NK-92 treated with Interleukin-12 subunit alpha and Interleukin-12 subunit beta, amount 100 ng/mL, for 24 hours (cell line): ENCODE measurements at places on chromosomes 4 and X.

GRCh38 chr4:42633605-42634388 is 23.1 kb downstream of the ATP8A1 start:
- no peak for DNase-seq

GRCh38 chr4:145083891-145084605 is 13.9 kb downstream of the ANAPC10 start:
- DNase-seq, result no peak

GRCh38 chr4:85445050-85445639 is 29.8 kb upstream of the ARHGAP24 start:
- no peak for DNase-seq

DNA sequence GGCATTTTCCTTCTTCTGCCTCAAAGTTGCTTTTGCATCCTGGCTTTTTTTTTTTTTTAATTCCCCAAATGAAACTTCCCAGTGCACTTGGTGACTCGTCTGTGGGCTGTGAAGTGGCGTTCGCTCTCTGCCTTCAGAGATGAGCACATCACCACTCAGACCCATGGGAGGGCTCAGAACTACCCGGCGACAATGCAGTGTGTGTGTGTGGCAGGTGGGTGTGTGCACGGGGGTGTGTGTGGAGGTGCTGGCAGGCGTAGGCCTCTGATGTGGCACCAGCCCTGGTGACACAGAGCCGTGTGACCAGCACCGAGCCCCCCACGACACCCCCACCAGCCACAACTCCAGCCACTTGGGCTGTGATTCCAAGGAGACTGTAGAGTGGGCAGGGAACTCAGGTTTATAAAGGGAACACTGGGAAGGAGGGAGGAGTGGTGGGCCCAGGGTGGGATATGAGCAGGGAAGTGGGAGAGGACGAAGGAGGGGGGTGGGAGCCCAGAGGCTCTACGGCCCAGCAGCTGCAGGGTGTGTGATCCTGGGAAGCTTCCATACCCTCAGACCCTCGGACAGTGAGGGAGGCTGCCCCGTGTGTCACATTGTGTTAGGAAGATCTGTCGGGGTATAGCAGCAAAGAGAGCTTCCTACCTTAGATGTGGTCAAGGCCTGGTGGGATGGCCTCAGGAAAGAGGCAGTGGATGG is 6.0 kb upstream of the WFS1 start:
- no peak for DNase-seq

DNA sequence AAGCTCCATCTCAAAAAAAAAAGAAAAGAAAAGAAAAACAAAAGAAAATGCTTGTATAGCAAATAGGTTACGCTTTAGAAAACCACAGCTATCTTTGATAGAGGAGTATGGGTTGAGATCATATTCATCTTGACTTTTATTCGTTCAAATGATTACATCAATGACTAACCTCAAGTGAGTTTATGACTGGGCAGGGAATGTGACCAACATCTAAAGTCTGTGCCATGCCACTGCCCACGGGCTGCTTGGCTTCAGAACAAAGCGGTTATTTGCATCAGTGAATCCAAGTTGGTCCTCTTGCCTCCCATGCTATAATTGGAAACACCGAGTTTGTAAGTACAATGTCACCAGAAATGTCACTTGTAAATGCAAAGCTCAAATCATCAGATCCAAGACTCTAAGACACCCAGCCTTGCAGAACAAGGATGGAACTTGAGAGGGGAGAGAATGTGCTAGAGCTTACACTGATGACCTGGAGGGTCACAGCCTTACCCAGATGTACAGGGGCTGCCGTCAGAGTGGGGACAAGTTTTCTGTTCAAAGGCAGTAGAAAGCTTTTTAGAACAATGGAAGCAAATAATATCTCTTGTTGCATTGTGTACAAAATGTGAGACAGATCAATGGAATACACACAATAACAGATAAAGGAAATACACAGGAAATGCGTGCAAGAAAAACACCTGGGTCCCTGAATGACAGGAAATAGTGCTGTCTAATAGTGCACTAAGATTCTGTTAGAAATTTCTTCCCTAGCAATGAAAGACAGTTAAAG is 8.4 kb upstream of the OPN1LW start:
- DNase-seq, result no peak

GRCh38 chr4:74999714-75000309 is 66.9 kb downstream of the PARM1 start:
- no peak for DNase-seq

DNA sequence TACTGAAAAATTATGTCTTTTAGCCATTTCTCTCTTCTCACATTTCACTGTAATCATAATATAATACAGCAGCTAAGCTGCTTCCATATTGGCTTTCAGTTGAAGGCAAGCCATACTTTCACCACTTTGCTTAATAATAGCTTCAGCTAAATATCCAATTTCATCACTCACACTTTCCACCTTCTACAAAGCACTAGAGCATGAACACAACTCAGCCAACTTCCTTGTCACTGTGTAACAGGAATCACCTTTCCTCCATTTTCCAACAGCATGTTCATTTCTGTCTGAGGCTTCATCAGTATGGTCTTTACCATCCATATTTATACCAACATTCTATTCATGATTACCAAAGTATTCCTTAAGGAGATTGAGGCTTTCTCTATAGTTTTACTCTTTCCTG is 219.8 kb upstream of the CTSO start:
- DNase-seq, result no peak

DNA sequence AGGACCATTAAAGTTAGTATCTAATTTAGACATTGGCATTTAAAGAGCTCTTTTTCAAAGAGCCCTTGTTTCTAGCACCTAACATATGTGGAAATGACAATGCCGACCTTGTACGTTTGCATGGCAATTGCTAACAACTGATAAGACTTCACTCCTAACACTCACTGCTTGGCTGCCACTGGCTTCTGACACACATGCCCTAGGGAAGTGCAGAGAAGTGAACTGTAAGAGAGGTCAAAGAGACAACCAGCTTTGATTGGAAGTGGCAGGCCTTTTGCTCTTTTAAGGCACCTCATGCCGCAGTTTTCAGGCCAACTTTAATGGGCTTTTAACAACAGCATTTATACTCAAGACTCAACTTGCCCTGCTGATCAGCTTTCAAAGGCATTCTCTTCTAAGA is 158.4 kb downstream of the RAB28 start:
- DNase-seq, result no peak

DNA sequence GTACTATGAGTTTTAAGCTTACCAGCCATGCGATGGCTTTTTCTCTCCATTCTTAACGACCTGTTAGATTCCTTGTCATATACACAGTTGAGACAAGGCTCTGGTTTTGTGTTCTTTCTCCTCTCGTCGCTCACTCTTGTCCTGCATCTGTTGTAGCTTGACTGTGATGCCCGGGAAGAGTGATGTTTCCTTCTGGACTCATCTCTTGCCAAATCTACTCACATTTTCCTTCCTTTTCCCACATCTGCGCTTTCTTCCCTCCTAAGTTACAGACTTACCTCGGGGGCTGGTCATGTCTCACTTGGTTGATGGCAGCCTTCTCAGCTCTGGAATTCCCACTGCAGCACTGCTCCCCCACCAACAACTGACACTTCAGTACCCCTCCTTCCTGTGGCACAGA is 4.8 kb upstream of the MAP7D3 start:
- DNase-seq, result no peak

DNA sequence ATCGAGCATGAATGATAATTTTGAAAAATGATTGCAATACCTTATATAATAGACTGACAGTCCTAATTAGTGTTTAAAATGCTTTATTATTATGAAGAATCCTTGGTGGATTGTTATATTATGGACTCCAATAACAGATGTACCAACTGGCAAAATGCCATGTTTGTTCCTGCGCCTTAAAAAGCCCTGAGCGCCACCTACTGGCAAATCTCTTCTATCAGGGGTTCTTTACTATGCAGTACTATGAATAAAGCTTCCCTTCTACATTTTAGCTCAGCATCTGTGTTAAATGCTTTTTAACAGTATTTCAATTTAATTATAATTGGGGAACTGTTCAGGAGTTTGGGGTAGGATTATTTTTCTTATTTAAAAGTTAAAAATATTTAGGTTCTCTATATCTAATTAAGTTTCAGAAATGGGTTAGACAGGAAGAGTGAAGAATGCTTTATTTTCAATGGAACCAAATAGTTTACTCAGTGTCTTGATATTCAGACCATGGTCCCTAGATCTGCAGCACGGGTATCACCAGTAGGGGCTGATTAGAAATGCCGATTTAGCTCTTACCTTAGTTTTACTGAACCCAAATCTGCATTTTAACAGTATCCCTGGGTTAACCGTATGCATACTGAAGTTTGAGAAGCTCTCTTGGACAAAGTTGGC is 20.0 kb downstream of the CFAP97 start:
- DNase-seq, result peak; percentile 32

- no peak for DNase-seq
Observed at GRCh38 chrX:133781174-133781573, 204.2 kb downstream of the GPC3 start.
